ENCODE measurements at places on chromosomes 3 and 15.

GRCh38 chr3:32480604-32481003, 22.0 kb downstream of the CMTM6 start:
- H3K27me3 ChIP-seq = no peaks in the 10 kb centered on the region
- H3K4me3 ChIP-seq = no peak overlapping the region
- H3K36me3 ChIP-seq = peaks cover 4% of the 10 kb centered on the region
- H3K27ac ChIP-seq = no peak overlapping the region
- DNase-seq = no peak

DNA sequence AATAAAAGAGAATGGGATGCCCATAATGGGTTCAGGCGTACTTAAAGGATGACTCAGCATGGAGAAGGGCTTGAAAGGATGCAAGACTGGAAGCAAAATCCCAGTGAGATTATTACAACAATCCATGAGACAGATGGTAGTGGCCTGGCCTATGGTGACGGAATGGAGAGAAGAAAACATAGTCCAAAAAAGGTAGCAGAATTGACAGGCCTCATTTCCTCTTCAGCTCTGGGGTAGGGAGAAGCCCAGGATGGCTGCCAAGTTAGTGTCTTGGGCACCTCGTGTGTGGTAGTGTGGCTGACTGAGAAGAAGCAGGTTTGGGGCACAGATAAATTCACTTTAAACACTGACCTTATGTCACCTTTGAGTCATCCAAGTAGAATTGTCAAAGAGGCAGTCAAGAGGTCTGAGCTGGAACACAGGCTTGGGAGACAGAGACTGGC, 18.1 kb downstream of the MB21D2 start:
- no peak overlapping the region for H3K27ac ChIP-seq
- no peak for DNase-seq
- H3K27me3 ChIP-seq = no peaks in the 10 kb centered on the region
- H3K4me1 ChIP-seq = peaks cover 30% of the 10 kb centered on the region

GRCh38 chr3:188756241-188756640, 415.5 kb upstream of the TPRG1 start:
- no peak overlapping the region for H3K27ac ChIP-seq
- H3K4me1 ChIP-seq = no peaks in the 10 kb centered on the region
- DNase-seq = no peak
- H3K27me3 ChIP-seq = no peaks in the 10 kb centered on the region
- no peak overlapping the region for H3K4me3 ChIP-seq

DNA sequence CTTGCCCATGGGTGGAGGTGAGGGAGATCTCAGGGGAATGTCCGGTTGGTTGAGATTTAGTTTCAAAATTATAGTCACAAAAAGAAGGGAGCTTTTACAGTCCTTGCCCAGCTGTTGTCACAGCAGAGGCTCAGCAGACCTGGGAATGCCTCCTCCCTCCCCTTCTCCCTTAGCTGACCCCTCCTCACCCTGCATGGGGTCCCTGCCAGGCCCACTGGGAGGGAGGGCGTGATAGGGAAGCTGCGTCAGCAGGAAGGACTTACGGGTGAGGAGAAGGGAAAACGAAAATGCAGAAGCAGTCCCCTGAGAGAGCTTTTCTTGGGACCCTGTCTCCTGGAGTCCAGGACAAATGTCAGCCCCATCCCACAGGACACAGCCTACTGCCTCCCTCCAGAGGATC, 18.9 kb downstream of the SCN5A start:
- H3K4me3 ChIP-seq = no peak overlapping the region
- H3K4me1 ChIP-seq = no peaks in the 10 kb centered on the region
- no peaks in the 10 kb centered on the region for H3K36me3 ChIP-seq
- no peak for DNase-seq

- H3K4me1 ChIP-seq = no peaks in the 10 kb centered on the region
- no peak for DNase-seq
- H3K4me3 ChIP-seq = no peak overlapping the region
- no peaks in the 10 kb centered on the region for H3K36me3 ChIP-seq
Observed at GRCh38 chr3:131630097-131630496, 127.3 kb upstream of the MRPL3 start.

- H3K4me3 ChIP-seq = no peak overlapping the region
- H3K4me1 ChIP-seq = no peaks in the 10 kb centered on the region
- H3K27me3 ChIP-seq = no peaks in the 10 kb centered on the region
- H3K27ac ChIP-seq = no peak overlapping the region
- DNase-seq = no peak
Observed at GRCh38 chr15:90513448-90513847, 16.3 kb upstream of the CRTC3 start.

DNA sequence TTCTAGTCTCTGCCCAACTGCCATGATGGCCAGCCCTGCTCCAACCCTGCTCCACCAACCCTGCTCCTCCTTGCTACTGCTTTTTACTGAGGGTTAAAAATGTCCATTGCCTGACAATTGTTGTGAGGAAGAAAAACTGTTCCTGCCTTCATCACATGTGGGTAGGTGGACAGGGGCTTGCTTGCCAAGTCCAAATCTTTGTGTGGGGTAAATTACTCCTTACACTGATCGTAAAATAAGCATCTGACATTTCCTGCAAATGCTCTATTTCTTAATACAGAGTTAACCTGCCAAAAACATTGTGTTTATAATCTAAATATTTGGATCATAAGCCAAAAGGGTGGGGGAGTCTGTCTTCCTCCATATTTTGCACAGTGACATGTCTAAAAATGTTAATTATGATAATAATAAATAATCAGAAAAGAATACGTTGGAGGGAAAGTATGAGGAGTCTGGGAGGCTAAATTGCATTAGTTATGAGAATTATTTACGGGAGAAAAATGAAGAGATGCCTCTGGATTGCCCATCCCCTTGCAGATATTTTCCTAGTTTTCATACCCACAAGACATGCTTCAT, 242.5 kb upstream of the TBL1XR1 start:
- DNase-seq = no peak
- no peaks in the 10 kb centered on the region for H3K4me1 ChIP-seq
- H3K27me3 ChIP-seq = no peaks in the 10 kb centered on the region
- H3K27ac ChIP-seq = no peak overlapping the region
- H3K4me3 ChIP-seq = no peak overlapping the region

DNA sequence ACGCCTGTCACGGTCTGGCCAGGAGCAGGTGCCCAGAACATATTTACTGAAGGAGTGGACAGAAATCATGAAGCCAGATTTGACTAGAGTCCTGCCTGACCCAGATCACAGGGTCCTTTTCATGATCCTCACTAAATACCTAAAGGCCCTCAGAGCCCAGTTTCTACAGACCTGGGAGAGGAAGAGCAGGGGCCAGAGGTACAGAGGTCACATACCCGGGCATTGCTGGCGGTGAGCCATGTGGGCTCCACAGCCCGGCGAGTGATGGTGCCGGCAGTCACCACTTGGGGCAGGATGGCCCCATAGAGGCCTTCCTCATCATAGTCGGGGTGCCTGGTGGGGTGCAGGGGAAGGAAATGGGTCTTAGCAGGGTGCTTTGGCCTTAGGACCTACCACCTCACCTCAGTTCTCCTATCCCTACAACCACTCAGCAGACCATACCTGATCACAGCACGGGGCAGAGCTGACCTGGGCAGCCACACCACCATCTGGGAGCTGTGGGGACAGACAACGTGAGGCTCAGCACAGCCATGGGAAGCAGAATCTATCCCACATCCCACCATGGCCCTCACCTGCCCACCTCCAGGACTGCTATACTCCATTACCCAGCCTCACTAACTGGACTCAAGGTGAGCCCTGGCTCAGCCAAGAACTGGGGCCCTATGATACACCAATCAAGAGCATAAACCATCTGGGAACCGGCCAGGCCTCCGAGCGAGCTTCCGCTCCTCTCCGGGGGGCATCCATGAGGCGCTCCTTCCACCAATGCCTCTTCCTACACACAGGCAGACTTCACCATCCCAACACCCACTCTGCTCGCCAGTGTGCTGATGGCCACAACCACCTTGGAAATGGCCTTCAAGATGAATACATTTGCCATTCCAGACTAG, 12.9 kb downstream of the POLG start:
- no peak overlapping the region for H3K27ac ChIP-seq
- no peak overlapping the region for H3K4me3 ChIP-seq
- H3K36me3 ChIP-seq = peaks cover 94% of the 10 kb centered on the region
- no peak for DNase-seq

All from CD8-positive, alpha-beta memory T cell (primary cell).